ENCODE measurements at places on chromosomes 1 and 21.

DNA sequence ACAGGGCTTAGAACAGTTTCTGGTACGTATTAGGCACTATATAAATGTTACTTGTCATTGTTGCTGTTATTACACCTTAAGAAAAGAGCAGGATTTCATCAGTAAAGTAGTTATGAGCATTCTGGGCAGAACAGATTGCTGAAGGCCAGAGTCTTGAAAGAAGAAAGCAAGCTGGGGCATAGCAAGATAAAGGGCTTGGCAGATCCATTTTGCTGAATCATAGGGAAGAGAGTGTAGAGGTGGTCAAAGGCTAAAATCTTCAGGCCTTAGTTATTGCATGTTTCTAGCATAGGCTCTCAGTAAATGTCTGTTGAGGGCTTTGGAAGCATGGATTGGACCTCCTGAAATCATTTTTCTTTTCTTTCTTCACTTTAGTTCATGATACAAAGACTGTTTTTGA is 67.5 kb downstream of the PLA2G4A start:
- DNase-seq: no peak

DNA sequence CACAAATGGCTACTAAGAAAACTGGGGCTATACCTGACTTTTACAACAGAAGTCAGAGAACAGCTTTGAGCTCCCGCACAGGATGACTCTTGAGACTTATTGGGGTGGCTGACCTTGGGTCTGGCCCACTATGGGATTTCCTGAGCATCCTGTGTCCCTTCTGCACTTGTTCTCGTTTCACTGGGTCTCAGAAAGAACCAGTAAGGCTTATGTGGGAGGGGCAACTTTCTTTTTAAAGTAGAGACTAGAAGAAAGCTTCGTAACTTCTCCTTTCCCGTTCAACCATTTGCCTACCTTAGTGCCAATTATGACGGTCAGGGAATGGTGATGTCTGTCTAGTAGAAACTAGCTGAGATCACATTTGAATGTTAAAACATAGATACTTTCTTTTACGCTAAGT is 59.5 kb upstream of the C1orf105 start:
- no peak for DNase-seq

GRCh38 chr1:108560874-108561459 is 1.1 kb downstream of the EEIG2 start:
- DNase-seq: peak; percentile 84

DNA sequence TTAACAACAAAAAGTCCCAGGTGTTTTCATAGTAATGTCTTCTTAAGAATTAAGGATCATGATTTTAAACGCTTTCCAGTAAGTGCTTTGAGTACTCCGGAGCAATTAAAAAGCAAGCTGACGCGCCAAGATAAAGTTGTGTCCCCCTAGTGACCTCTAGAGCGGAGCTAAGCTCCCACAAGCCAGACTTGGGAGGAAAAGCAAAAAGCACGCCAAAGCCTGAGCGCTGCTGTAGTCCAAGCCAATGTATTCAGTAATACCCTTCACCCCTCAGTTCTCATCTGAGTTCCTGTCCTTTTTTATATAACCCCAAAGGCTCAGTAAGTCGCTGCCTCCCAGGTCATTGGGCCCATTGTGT is 3.5 kb upstream of the SLC44A5 start:
- DNase-seq: no peak

- DNase-seq: no peak
Observed at GRCh38 chr1:12525311-12526181, 92.5 kb downstream of the DHRS3 start.

DNA sequence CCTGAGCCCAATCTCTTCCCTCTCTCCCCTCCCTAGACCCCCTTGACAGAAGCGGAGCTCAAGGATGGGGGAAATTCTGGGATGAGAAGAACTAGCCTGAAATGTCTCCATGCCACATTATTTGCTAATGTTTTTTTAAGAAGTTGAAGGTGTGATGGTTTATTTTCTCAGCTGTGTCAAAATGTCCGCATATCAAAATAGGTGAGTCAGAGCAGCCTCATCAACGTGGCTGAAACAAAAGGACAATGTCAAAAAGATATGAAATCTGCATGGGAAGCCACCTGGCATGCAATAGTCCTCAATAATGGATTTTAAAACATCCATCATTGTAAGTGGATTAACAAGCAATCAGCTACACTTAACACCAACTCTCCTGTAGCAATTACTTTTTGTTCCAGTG is 101.4 kb downstream of the BEND5 start:
- DNase-seq: no peak

DNA sequence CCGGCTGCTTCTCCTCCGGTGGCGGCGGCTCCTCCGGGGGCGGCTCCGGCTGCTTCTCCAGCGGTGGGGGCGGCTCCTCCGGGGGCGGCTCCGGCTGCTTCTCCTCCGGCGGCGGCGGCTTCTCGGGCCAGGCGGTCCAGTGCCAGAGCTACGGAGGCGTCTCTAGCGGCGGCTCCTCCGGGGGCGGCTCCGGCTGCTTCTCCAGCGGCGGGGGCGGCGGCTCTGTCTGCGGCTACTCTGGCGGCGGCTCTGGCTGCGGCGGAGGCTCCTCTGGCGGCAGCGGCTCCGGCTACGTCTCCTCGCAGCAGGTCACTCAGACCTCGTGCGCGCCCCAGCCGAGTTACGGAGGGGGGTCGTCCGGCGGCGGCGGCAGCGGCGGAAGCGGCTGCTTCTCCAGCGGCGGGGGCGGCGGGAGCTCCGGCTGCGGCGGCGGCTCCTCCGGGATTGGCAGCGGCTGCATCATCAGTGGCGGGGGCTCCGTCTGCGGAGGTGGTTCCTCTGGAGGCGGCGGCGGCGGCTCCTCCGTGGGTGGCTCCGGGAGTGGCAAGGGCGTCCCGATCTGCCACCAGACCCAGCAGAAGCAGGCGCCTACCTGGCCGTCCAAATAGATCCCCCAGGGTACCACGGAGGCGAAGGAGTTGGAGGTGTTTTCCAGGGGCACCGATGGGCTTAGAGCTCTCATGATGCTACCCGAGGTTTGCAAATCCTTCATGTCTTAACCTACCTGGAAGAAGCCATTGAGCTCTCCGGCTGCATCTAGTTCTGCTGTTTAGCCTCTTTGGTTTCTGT is 2.0 kb downstream of the LORICRIN start:
- DNase-seq: peak; percentile 2

DNA sequence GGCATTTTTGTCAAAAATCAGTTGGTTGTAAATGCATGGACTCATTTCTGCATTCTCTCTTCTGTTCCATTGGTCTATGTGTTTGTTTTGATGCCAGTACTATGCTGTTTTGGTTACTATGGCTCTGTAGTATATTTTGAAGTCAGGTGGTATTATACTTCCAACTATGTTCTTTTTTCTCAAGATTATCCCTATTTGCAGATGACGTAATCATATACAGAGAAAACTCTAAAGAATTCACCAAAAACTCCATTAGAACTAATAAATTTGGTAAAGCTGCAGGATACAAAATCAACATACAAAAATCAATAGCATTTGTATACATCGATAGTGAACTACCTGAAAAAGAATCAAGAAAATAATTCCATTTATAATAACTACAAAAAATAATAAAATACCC is 253.1 kb upstream of the NEGR1 start:
- no peak for DNase-seq

DNA sequence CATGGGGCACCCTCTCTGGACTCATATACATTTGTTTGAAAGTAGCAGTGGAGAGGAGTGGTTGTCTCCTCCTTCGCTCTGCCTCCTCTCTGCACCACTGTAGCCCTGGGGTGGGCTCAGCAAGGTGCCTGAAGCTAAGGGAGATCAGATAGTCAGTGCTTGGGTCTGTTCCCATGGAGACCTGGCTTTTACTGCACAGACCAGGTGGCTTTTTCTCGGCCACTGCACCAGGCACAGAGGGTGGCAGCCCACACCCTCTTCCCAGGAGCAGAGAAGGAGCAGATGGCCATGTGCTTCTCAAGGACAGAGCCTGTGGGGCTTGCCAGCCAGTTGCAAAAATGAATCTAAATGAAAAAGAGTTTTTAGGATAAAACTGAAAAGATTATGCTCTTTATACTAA is 123.4 kb upstream of the KCNK1 start:
- no peak for DNase-seq

- DNase-seq: no peak
Observed at GRCh38 chr1:247060771-247061170, 17.8 kb downstream of the ZNF670 start.

GRCh38 chr1:110196917-110197765 is 13.0 kb upstream of the KCNC4 start:
- DNase-seq: peak; percentile 75

DNA sequence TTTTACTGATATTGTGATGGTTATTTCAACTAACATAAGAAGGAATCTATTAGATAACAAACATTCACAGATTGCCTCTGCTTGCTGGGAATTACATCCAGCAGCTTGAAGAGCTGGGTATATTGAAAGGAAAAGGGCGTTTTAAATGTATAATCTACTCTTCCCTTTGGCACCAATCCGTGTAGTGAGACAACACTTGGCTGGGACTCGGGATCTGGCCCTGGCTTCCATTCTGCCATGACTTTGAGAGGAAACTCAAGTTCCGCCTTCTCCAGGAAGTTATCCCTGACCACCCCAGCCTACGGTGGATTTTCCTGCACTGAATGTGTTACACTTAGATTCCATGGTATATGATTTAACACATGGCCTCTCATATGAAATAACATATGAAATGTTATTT is 86.9 kb upstream of the UBE2U start:
- DNase-seq: no peak

GRCh38 chr1:46705408-46705807 is 13.5 kb downstream of the EFCAB14 start:
- DNase-seq: peak; percentile 22

- DNase-seq: peak; percentile 81
Observed at GRCh38 chr1:22428672-22429071, 23.0 kb upstream of the ZBTB40 start.

DNA sequence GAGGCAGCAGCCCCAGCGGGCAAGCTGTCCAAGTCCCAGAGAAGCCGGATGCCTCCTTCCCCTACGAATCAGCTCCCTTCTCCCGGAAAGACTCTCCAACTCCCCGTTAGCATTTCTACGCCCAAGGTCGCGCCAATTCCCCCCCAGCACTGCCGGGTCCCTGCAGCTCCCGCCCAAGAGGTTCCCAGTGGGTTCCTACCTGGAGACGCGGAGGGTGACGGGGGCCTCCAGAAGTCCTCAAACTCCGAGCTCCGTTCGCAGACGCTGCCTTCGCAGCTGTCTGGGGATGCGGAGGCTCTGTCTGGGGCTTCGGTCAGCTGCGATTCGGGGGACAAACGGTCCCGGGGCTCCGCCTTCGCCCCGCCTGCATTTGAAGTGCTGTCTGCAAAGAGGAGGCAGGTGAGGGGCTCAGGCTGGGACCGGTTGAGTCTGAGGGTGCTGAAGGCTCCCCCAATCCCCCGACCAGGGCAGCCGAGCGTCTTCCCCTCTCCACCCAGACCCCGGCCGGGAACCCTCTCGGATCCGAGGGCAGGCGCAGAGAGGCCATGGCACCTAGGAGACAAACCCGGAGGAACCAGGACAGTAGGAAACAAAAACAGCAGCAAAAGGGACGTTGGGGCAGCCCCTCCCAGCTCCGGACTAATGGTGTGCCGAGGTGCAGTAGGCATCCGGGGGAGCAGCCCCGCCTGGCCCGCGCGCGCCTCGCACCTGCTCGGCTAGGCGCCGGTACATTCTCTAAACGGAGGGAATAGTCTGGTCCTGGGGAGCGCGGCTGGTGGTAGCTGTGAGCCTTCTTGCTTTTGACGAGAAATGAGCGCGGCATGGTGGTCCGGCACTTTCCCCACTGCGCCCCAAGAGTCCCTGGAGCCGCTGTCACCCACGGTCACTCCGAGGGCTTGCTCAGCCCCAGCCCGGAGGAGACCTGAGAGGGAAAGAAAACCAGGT is 3.8 kb downstream of the GFI1 start:
- peak; percentile 47 for DNase-seq

- DNase-seq: no peak
Observed at GRCh38 chr21:42653231-42654061, at the start of gene PDE9A. PDE9A (plus strand) TSS chr21:42653621; CDS start chr21:42653815, 194 bp downstream.

DNA sequence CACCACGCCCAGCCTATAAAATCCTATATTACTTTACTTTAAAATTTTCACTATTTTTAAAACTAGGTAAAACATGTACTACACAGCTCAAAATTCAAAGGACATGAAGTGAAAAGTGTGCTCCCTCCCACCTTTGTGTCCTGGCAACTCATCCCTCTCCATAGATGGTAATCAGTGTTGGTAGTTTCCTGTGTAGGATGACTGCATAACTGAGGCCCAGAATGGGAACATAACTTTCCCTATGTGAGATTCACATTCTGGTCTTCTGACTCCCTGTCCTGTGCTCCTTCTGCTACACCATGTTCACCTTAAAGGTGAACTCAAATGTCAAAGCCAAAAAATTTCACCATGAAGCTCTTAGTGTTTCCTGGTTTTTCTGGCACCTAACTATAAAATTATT is 39.3 kb downstream of the XKR8 start:
- DNase-seq: no peak

DNA sequence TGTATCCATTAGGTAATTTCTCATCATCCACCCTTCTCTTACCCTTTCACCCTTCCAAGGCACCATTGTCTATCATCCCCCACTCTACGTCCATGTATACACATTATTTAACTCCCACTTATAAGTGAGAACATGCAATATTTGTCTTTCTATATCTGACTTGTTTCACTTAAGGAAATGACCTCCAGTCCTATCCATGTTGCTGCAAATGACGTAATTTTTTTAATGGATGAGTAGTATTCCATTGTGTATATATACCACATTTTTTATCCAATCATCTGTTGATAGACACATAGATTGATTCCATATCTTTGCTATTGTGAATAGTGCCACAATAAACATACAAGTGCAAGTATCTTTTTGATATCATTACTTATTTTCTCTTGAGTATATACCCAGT is 322.9 kb upstream of the CXADR start:
- DNase-seq: no peak

DNA sequence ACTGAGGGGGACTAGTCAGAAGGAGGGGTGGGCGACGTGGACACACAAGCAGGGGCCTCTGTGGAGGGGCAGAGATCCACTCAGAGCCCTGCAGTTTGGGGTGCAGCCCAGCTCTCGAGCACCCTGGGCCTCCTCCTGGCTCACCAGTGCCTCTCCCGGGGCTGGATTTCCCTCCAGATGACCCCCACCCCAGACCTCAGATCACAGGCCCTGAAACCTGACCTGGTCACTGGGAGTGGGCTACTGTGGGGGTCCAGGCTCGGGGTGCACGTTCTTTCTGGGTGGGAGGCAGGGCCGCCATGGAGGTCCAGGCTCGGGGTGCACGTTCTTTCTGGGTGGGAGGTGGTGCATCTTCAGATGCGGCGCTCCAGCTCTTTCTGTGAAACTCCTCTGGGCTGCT is 10.3 kb upstream of the LHX4 start:
- DNase-seq: no peak

DNA sequence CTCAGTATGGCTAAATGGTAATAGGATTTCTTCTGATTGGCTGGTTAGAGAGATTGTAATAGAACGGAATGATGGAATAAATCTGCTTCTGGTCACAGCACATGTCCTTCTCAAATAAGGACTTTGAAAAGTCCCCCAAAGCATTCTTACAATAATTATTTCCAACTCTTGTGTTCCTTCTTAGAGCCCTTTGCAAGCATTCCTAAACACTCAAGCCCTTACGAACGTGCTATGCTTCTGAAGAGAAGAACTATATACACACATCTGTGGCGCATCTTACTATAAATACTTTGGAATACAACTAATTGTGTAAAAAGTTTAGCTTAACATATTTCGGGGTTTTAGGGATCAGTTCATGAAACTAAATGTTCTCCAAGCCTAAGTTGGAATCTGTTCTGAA is 25.6 kb downstream of the CLIC4 start:
- DNase-seq: no peak
